ENCODE measurements at places on chromosomes 2 and 18.

DNA sequence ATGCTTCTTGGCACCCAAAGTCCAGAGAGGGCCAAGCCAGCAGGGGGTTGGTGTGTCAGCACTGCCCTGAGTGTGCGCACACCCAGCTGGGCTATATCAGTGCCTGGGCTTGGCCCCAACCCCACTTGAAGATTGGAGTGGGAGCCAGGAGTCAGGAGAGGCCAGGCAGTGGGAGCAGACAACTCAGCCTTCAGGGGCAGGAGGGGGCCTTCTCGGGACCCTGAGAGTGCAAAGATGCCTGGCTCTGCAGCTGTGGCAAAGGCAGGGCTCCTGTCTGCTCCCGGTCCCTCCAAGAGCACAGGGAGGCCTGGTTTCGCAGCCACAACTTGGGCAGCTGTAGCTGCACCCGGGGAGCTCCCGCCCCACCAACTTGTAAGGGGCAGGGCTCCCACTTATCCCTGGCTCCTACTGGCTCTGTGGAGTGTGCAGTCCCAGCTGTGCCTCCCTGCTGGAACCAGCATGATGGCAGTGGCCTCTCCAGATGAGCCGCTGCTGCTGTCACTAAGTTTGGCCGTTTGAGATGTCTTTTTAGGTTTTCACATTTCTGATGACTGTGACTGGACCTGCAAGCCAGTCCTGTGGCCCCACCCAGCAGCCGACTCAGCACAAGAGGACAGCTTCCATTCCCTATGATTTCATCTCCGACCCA is 148.8 kb upstream of the HS6ST1 start:
- peak; percentile 23 for DNase-seq

GRCh38 chr2:67945940-67946339 is 116.9 kb downstream of the C1D start:
- no peak for DNase-seq

- no peak for DNase-seq
These were observed at the start of gene GREB1 for GRCh38 chr2:11533278-11534070. Gene GREB1 (plus strand): TSS chr2:11534045. CDS start chr2:11556615, 22,570 bp downstream.

- no peak for DNase-seq
These were observed 167.9 kb upstream of the SLC39A10 start for GRCh38 chr2:195489101-195489500.

- DNase-seq: no peak
These were observed 1.7 kb upstream of the CATIP start for GRCh38 chr2:218354850-218355443.

DNA sequence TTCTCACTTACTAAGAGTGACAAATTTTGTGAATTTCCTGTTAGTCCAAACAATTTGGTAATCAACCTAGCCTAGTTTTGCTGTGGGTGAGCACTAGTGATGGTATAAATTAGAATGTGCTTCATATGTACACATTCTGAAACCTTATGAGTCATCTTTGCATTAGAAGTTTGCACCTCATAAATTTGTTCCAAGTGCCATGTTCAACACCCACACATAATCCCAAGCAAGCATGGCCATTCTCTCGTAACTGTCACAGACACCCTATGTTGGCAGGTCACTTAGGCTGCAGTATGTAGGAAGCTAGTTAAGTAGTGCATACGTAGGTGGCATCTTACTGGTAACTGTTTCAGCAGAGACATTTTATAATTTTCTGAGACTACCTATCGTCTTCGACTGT is 46.9 kb downstream of the NAB1 start:
- DNase-seq: no peak

DNA sequence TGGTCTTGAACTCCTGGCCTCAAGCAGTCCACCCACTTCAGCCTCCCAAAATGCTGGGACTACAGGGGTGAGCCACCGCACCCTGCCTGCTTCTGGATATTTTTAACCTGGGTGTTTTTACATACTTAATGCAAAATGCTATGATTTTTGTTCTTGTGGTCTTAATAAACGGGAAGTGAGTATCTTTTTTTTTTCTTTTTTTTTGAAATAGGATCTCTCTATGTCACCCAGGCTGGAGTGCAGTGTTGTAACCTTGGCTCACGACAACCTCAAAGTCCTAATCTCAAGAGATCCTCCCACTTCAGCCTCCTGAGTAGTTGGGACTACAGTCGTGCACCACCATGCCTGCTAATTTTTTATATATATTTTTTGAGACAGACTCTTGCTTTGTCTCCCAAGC is 19.2 kb upstream of the ASXL2 start:
- DNase-seq: no peak

GRCh38 chr2:5409898-5410381 is 282.2 kb upstream of the SOX11 start:
- no peak for DNase-seq

DNA sequence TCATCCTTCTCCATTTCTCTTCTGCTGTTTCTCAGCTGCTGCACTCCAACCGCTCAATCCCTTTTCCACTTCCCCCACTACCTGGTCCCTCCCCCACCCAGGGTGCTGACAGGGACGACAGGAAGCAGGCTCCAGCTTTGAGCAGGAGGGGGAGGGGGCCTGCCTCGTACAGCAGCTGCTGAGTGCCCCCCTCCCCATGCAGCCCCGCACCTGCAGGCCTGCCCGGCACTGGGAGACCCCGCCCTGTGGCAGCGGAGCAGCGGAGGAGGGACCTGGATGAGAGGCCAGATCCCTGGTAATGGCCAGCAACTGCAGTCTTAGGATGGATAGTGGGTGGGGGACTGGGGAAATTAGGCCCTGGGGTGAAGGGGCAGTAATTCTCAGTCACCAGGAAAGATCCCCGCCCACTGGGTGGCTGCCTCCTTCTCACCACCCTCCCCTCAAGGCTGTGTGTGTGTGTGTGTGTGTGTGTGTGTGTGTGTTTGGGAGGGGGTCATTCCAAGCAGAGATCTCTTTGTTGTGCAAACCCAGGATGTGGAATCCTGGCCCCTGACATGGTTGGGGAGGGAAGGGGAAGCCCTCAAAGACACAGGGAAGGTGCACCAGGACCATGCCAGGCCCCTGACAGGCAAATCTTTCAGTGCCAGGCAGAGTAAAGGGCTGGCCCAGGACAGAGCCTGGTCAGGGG is 6.8 kb upstream of the CRYBA2 start:
- no peak for DNase-seq

DNA sequence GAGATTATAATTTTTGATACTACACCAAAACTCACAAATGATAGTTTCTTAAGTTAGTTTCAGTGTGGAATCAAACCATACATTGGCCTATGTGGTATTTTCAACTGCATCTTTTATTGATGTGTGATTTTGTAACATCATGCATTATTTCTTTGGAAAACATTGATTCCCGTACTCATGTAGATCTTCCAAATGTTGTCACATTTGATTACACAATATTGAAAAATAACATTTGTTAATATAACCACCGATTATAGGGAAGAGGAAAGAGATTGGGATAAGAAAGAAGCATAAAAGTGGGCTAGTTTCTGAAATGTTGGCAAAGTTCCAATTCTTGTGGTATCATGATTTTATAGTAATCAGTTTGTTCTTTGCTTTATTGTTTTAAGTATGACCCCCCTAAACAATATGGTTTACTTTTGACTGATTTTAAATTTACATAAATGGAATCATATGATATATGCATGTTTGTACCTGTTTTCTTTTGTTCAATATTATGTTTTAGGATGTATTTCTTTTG is 117.2 kb upstream of the OTX1 start:
- DNase-seq: no peak

- no peak for DNase-seq
These were observed 213.9 kb upstream of the SALL3 start for GRCh38 chr18:78765637-78766281.

GRCh38 chr2:227163998-227164762 is at the start of the genes COL4A3 and COL4A4:
Gene COL4A3 (plus strand): TSS chr2:227164624. CDS start chr2:227164727, 103 bp downstream.
Gene COL4A4 (minus strand): TSS chr2:227164205. CDS start chr2:227147483, 16,722 bp downstream.
- DNase-seq: peak; percentile 17

DNA sequence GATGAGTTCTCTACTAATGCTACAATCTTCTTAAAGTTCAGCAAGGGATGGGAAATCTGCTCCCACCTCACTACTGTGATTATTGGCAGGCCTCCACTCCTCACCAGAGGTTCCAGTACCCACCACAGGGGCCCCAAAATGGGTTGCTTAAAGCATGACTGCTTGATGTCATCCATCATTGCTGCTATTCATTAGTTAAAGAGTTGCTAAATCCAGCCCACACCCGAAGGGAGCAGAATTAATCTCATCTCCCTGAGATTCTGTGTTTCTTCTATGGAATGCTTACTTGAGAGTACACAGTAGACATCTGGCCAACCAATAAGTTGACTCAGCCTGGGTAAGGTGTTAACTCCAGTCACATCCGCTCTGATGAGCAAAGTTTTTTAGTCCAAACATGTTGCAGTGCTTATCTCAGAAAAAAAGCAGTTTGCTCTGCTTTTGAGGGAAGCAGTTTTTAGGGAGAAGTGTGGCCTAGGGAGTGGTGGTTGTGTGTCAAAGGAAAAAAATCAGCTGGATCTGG is 690.2 kb upstream of the POU3F3 start:
- no peak for DNase-seq

GRCh38 chr2:162369551-162369950 is 25.6 kb downstream of the GCA start:
- DNase-seq: no peak

- no peak for DNase-seq
These were observed 207.0 kb downstream of the ZNF407 start for GRCh38 chr18:74804677-74805076.

DNA sequence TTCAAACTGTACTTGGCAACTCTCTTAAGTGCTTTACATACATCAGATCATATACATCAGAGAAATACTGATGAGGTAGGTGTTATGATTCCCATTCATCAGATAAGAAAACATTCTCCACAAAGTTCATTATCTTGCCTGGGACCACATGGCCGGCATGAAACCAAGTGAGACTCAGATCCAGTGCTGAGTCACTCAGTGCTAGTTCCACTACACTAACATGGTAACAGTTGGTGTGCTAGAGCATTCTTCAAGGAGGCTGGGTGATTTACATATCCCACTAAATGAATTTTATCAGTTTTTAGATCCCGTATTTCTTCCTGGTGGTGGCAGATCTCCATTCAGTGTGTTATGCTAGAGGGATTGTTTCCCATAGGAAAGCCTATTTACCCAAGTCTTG is 772.0 kb downstream of the CNTNAP5 start:
- no peak for DNase-seq

- DNase-seq: no peak
These were observed 187.4 kb downstream of the ARL4C start for GRCh38 chr2:234309431-234309830.

DNA sequence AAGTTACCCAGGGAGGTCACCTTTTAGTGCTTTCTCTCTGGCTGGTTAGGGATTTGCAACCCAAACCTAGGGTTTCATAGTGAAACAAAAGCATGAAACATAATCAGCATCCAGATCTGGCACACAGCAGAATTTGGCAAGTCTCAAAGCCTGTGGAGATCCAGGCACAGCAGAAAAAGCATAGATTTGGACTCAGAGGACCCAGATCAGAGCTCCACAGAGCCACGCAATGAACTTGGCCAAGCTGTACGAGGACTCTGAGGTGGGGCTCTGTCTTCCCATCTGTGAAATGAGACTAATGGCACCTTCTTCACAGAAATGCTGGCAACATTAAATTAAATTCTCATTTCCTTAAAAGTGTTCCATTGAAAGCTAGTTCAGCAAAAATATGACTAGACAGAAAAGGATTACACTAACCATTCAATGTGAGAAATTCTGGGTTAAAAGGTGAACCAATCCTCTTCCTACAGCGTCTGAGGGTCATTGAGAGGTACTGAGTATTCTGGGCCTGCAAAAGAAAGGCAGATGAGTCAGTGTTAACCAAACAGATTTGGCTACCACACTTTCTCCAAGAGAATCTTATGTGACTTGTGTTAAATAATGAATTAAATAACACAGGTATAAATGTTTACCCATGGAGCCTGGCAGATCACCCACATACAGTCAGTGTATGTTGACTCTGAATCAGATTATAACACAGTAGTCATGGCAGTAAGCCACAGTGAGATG is 266.3 kb downstream of the MREG start:
- no peak for DNase-seq

DNA sequence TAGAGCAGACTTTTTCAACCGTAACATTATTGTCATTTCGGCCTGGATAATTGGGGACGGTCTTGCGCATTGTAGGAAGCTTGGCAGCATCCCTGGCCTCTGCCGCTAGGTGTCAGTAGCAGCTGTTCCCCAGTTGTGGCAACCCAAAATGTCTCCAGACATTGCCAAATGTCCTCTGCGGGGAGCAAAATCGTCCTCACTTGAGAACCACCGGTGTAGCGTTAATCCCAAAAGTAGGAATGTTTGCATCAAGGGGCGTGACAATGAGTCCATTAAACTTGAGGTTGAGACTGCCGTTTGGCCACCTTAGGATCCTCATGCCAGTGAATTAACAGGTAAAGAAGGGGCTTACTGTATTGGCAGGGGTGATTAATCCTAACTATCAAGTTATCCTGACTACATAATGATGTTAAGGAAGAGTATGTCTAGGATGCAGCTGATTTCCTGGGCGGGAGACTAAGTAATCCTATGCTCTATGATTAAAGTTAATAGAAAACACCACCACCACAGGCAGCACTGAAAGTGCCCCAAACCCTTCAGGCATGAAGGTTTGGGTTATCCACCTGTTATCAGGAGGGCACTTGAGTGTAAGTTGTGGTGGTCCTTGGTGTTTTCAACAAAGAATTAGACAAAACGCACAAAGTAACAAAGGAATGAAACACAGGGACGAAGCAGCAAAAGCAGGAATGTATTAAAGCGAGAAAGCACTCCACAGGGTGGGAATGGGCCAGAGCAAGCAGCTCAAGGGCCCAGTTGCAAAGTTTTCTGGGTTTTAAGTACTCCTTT is 4.9 kb upstream of the ZC3H8 start:
- DNase-seq: peak; percentile 74

DNA sequence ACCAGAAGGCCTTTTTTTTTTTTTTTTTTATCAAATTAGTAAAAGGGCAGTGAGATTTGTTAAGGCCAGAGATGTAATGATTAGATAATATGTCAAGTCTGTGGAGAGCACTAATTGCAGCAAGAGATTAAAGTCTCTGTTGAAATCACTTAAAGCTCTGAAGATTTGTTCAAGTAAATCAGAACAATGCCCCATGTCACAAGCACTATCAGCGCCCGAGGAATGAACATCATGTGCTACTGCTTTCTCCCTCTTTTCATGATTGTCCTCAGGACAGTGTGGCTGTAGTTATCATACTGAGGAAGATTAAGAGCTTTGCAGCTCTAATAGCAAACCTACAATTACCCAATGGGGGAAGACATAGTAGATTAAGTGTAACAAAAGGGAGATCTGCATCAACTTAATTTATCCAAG is 71.1 kb downstream of the TDRD15 start:
- DNase-seq: no peak

DNA sequence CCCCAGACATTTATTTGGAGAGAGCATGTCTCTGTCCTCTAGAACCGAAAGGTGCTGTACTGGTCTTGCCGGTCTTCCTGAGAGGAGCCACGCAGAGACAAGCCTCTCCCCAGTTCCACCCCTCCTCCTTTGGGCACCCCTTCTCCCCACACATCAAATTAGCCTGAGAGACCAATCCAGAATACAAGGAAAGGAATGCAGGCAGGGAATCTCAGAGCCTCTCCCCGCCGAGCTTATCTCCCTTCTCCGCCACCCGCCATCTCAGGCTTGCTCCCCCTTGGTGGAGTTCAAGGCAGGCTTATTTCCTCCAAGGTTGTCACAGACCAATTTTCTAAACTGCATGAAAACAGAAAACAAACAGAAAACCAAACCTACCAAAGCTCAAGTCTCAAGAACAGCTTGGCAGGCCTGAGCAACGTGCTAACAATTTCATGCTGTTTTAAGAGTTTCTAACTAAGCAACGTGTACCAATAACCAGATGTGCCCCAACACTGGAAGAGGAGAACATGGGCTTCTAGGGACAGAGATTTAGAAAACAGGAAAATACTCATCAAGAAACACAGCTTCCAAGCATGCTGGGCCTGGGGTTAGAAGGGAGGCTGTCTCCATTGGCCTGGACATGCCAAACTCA is 124.5 kb upstream of the PKDCC start:
- DNase-seq: no peak

GRCh38 chr2:111135910-111136297 is 15.2 kb downstream of the BCL2L11 start:
- no peak for DNase-seq
